ENCODE measurements at places on chromosomes 4 and X.

DNA sequence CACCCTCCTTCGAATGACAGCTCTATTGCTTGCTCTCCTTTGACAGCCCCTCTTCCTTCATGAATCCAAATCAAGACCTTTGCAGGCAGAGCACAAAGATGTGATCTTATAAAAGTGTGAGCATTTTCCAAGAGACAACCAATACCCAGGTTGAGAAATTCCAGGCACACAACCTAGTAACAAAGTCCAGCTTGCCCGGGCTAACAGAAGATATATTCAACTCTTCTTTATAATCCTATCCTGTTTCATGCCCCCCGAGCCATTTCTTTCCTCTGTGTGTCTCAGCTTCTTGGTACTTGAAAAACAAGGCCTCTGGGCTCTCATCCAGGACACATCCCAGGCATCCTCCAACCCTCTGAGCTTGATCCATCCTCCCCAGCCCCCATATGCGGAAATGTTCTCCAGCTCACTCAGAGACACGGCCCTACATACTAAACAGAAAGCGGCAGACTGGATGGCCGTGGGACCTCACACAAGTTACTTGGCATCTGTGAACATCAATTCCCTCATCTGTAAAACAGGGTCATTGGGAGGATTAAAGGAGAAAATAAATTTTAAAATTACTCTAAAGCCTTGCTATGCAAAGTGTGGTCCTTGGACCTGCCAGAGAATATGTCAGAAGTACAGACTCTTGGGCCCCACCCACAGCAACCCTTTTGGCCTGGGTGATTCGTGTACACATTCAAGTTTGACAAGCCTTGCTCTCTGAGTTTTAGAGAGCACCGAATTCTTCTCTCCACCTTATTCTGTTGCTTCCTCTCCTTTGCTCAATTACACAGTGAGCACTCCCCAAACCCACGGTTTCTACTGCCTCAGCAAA is 627.0 kb downstream of the BCOR start:
- DNase-seq = peak; percentile 11

DNA sequence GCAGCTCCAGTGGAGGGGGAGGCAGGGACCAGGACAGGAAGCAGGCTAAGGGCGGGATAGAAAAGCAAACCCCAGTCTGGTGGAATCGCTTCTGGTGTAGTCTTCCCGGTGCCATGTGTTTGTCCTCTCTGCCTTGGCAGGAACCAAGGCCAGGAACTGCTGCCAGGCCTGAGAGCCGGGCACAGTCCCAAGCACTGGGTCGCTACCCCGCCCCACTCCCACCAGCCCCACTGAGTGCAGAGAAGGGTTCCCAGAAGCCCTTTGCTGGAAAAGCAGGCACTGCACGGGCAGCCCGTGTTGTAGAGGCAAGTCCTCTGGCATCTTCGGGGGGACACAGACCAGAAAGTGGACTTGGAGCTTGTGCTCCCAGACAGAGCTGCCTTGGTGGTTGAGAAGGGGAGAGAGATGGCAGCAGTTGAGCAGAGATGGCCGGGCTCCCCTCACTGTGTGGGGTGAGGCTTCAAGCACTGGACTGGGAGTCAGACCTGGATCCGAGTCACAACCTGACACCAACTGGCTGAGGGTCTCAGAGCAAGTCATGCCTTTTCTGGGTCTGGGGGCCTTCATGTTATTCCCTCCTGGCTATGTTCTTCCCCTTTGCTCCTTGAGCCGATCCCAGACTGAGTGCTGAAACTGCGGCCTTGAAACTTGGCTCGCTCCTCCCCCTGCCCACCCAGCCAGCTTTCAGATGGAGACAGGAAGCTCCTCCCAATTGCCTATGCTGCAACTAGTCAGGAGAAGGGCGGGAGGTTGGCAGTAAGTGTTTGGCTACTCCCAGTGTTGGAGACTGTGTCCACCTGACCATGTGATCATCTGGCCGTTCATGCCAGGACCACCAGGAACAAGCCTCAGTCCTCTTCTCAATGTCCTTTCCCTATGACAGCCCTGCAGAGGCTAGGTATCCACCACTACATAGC is 59.7 kb upstream of the MTM1 start:
- no peak for DNase-seq

DNA sequence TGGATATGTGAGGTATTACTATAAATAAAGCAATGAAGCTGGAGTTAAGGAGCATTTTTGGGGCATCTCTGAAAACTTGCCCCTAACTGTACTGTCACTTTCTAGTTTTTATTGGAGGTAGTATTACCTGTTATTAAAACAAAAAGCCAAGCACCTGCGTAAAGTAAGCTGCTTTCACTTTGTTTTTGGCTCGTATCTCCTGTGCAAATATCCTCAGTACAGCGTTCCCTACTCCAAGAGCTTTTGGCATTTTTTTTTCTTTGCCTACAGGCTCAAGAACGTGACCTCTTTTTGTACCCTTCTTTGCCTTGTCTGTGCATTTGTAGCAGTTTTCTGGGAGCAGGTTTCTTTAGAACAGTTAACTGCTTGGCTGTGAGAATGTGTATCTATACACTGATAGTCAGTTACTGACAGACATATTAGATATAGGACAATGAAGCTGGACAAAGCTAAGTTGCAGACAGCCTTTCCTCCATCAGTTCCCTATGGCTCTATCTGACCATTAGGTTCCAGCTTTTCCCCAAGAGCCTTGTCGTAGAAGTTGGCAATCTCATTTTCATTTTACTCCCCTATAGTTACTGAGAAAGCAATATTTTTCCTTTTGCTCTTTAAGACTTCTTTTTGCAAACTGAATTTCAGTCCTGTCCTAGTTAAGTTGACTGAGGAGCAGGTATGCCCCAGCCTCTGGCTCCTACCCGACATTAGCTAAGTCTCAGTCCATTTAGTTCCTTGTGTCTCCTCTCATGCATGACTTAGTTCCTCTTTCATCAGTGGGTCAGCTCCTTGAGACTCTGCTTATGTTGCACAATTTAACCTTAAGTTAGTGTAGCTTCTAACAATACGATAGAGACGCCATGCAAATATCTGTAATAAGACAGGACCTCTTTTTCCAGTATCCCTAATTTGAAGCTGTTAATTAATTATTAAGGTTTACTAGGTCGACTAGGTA is 71.5 kb upstream of the HPRT1 start:
- no peak for DNase-seq

GRCh38 chr4:141329174-141329569 is 108.5 kb downstream of the ZNF330 start:
- DNase-seq = peak; percentile 91

DNA sequence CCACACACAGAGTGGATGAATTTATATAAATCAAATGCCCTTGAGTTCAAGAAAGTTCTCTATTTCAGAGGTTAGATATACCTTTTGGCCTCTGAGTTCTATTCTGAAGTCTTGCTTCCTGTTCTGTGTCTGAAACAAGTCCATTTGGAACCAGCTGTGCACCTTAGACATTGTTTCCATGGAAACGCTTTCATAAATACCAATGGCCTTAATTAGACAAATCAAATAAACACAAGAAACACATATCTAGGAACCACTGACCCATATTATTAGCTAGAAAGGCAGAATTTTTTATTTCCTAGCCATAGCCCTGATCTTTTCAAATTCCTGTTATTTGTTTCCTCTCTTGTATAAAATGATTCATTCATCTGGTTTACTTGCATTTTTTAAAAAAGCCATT is 8.4 kb upstream of the C4orf54 start:
- DNase-seq = no peak

GRCh38 chr4:7781366-7781765 is 158.3 kb downstream of the AFAP1 start:
- no peak for DNase-seq

- DNase-seq = no peak
Observed at GRCh38 chrX:132367984-132368383, 120.9 kb downstream of the MBNL3 start.

- DNase-seq = no peak
Observed at GRCh38 chrX:84611843-84612636, 109.8 kb upstream of the HDX start.

- no peak for DNase-seq
Observed at GRCh38 chrX:68503836-68504636, 5.2 kb downstream of the YIPF6 start.

DNA sequence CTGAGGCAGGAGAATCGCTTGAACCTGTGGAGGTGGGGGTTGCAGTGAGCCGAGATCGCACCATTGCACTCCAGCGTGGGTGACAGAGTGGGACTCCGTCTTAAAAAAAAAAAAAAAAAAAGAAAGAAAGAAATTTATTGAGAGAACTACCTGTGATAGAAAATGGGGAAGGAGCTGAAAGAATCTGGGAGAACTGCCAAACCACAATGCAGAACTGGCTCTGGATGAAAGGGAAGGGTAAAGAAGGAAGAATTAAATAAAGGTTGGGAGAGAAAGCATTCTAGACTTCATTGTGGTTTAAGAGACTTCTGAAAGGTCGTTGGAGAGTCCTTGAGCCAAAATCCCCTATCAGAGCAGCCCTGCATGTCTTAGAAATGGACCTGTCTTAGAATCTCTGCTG is 567.9 kb upstream of the HTR2C start:
- no peak for DNase-seq

- DNase-seq = no peak
Observed at GRCh38 chr4:80115368-80116181, 42.5 kb upstream of the ANTXR2 start.

GRCh38 chr4:71785959-71786358 is 2.1 kb upstream of the GC start:
- DNase-seq = no peak

GRCh38 chrX:53440101-53440500 is 5.9 kb upstream of the HSD17B10 start:
- DNase-seq = no peak

DNA sequence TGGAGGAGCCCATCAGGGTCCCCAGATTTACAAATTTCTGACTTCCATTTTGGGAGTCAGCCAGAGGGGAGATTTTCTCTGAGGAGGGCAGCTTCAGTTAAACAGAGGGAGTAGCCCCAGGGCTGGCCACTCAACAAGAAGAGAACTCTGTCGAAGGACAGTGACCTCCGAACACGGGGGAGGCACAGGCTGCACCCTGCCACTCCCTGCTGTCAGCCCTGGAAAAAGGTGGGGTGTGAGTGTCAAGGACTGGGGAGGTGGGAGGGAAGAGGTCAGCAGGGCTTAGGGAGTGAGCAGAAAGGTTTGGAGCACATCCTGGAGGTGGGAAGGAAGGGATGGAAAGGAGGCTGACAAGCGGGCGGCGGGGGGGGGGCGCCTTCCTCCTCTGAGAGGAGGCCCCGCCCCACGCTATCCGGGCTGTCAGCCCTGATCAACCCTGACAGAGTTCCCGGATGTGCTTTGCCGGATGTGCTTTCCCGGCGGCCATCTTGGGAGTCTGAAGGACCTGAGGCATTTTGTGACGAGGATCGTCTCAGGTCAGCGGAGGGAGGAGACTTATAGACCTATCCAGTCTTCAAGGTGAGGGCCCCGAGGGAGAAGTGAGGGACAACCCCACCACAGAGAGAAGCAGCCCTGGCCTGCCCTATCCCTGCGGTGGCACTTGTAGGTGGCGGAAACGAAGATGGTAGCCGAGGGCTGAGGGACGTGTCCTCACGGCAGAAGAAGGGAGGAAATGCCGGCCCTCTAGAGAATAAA is at the start of gene MAGEC1:
Gene MAGEC1 (plus strand): TSS at position 495 of the 756 bp plus-strand sequence. CDS start 1,179 bp downstream, outside the sequence.
- no peak for DNase-seq

DNA sequence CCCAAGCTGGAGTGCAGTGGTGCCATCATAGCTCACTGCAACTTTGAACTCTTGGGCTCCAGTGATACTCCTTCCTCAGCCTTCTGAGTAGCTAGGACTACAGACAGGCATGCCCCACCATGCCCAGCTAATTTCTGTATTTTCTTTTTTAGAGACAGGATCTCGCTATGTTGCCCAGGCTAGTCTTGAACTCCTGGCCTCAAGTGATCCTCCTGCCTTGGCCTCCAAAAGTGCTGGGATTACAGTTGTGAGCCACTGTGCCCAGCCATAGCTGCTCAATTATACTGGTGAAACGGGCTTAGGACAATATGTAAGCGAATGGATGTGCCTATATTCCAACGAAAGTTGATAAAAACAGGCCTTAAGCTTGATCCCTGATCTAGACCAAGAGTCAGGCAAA is 13.1 kb downstream of the CASP3 start:
- DNase-seq = no peak

DNA sequence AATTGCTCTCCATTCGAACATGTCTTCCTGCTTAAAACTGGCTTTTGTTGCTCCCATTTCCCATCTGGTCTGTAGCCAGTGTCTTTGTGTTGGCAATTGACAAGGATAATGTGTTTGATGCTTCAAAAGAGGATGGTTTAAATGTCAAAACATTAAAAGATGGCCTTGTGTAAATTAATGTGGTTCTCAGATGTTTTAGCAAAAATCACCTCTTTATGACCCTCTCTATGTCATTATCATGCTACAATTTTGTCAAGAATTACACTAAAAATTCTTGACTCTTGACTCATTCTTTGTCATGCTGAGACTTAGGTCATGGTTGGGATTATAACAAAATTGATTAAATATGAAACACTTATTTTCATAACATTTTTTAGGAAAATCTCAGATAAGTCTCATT is 47.4 kb downstream of the TMEM131L start:
- DNase-seq = peak; percentile 90

- no peak for DNase-seq
Observed at GRCh38 chr4:3495204-3495975, 32.3 kb downstream of the DOK7 start.

DNA sequence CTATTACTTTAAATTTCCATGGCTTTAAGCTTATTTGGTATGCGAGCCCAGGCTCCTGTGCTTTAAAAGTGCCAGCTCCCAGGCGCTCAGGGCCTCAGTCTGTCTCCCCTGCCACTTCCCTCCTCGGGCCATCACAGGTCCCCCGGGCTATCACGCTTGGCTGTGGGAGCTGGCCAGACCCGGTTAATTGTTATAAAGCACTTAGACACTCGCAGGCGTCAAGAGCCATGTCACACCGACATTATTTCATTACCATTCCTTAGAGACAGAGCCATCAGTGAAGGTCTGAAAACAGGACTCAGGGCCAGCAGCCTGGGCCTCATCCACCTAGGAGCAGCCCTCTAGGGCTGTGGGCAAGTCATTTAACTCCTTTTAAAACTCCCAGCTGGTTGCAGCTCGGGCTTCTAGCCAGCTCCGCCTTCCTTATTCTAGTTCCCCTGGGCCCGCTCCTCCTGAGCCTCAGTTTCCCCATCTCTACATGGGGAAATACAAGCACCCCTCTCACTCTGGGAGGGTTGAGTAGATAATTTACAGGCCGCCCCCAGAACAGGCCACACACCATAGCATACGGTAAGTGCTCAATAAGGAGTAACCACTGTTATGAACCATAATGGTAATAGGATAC is 99.0 kb downstream of the HMX1 start:
- no peak for DNase-seq

GRCh38 chr4:53943345-53944085 is 120.9 kb downstream of the CHIC2 start:
- DNase-seq = peak; percentile 47

DNA sequence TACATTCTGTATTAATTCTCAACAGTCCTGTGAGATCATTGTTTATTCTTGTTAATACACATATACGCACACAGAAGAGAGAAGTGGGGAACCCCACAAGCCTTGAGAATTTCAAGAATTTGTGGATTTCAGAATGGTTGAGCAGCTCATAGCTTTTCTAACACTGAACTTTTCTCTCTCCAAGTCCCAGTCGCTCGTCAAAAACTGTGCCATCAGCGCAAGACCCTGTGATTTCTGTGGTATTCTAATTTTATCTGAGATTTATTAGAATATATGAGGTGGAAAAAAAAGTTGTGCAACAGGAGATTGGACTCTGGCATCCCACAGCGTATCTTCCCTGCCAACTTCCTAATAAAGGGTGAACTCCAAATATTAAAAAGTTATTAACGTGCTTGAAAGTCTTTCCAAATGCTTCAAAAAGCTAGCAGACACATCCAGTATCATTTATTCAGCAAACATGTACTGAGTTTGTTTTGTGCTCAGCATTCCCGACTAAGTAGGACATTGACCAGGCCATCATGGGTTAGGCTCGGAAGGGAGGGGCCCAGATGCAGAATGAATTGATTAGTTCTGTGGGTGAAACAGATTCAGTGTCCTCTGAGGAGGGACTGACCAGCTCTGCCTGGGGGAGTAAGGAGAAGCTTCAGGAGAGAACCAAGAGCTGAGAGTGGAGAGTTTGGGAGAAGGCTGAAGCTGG is 165.6 kb downstream of the CBR4 start:
- DNase-seq = no peak

Measured in GM04503 (cell line).